Pancreas (tissue), 10 donors: ENCODE measurements at places on chromosomes 11 and 22.

DNA sequence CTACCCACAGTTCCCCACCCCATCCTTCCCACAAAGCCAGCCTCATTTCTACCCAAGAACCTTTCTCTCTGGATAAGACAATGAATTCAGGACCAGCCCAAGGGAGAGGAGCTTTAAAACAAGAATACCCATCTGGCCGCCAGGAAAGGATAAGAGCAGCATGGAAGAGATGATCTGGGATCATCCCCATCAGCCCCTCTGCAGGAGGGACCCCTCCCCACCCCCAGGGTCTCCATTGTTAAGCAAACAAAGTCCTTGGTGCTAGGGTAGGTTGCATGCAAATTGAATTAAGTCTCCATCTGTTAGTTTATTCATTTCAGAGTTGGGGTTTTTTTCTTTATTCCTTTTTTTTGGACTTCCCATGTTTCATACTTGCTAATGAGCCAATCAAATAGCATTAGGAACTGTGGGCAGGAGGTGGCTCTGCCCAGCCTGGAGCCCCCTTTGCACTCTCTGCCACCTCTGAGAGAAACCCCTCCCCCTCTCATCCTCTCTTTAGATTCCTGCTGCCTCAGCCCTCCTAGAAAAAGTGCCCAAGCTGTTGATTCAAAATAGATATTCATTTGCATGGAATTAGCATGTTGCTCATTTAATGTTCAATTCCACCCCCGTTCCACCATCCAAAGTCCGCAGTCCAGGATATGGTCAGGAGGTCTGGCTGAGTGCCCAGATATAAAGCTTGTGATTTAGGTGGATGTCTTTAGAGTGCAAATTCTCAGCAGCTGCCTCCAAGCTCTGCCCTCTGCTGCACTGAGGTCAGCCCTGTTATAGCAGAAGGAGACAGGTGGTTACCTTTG is 138.5 kb upstream of the NCAM1 start:
- DNase-seq = no peak

DNA sequence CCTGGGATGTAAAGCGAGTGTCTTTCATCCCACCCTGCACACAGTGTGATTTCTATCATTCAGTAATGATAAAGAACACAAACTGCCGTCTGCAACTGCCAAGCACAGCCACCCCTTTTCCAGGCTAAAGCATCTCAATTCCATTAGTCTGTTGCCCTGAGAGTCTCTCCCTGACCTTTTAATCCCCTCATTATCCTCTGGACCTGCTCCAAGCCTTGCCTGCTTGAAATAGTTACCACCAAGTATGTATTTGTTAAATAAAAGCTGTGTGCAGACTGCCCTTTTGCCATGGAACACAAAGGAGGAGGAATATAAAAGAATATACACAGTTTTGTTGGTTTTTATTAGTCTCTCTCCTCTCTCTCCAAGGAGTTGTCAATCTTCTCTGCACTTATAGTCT is 13.0 kb downstream of the GRAP2 start:
- no peak for DNase-seq

DNA sequence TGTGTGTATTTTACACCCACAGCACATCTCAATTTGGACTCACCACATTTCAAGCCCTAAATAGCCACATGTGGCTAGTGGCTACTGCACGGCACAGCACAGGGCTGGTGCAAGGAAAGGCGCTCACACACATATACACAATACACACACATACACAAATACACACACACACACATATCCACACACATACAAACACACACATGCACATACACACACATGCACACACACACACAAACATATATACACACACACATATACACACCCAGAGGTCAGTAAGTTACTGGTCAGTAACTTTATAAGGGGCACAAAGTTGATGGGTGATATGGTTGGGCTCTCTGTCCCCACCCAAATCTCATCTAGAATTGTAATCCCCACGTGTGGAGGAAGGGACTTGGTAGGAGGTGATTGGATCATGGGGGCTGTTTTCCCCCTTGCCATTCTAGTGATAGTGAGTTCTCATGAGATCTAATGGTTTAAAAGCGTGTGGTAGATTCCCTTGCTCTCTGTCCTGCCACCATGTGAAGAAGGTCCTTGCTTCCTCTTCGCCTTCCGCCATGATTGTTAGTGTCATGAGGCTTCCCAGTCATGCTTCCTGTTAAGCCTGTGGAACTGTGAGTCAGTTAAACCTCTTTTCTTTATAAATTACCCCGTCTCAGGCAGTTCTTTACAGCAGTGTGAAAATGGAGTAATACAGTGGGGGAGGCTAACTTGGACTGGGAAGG is 37.6 kb upstream of the DKK3 start:
- no peak for DNase-seq

DNA sequence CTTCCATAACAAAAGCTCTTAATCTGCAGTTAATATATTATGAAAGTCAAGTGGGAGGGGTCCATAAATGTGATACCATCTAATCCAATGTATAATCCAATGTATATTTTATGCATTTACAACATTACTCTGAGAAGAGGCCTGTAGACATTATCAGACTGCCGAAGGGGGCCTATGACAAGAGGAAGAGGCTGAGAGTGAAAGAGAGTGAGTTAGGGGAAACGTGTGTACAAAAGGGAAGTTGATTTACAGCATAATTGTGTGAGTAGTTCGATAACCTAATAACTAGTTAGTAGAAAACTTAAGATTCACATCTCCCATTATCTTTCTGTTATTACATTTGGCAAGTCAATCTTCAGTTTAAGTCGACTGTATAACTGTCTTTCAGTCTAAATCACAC is 86.6 kb downstream of the DDX10 start:
- DNase-seq = no peak

GRCh38 chr11:59611570-59612565 is 3.7 kb downstream of the OSBP start:
- no peak for DNase-seq

- DNase-seq = no peak
Observed at GRCh38 chr11:3081386-3081751, 24.1 kb upstream of the CARS1 start.

- DNase-seq = no peak
Observed at GRCh38 chr11:78499971-78500370, 74.7 kb downstream of the NARS2 start.

- DNase-seq = peak; percentile 38
Observed at GRCh38 chr22:36493690-36494110, 12.3 kb upstream of the TXN2 start.

GRCh38 chr11:72751116-72752087 is 806 bp downstream of the ARAP1 start:
- DNase-seq = no peak

- no peak for DNase-seq
Observed at GRCh38 chr11:7314811-7315604, 63.3 kb downstream of the SYT9 start.

DNA sequence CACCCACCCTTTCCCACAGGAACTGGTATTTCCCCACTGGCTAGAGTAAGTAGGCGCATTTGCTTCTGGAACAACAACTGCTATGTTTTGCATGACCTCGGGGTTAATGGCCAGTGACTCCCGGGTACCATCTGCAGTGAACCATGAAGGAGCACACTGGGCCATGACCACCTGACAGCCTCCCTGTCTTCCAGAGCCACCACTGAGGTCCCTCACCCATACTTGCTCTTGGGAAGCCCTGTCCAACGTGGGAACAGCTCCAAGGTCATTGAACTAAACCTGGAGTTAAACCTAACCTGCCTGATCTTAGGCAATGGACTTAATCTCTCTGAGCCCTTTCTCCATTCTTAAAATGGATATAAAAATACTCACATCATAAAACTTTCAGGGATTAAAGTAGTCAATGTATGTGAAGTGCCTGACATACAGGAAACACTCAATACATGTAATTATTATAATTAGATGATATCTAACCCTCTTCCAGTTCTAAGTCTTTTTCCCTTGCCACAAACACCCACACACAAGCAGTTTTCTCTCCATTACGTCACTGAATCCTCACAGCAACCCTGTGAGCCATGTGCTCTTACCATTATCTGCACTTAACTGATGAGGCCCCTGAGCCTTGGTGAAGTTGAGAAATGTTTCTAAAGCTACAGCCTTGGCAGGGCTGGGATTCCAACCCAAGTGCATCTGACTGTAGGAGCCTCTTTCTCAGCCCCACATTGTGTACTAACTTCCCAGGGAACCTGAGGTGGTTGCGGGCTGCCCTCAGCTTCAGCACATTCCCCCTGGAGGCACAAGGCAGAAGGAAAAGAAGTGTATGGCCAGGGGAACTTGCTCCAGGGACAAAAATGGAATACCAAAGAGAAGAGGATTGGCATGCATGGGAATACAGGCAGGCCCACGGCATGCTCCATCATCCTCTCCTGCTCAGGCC is 74.5 kb upstream of the NCAM1 start:
- no peak for DNase-seq

GRCh38 chr22:17397756-17398547 is 28.7 kb downstream of the CECR2 start:
- no peak for DNase-seq

DNA sequence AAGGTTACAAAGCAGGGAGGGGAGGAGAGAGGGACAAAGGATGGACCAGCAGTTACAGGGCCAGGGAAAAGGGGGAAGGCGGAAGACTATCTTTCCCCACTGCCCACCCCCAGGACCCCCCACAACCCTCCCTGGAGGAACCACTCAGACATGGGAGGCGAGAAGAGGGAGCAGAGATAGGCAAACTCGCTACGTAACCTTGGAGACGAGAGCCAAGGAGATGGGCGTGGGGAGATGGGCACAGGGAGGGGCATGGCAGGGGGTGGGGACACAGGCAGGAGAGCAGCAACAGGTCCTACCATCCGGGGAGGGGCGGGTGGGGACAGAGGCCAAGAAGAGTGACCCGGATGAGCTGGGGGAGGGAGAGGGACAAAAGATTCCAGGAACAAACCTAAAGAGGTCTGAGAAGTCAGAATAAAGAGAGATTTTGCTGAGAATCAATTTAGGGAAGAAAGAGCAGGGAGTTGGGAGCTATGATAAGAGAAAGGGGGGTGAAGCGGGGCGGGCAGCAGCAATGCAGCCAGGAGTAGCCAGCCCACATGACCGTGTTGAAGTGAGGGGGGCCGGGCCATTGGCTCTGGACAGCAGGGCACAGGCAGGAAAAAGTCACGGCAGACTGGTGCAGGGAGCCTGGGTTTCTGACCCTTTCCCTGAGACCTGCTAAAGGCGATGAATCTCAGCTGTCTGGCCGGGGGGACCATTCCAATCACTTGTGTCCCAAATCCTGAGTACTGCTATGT is 128.4 kb downstream of the BUD13 start:
- DNase-seq = no peak

DNA sequence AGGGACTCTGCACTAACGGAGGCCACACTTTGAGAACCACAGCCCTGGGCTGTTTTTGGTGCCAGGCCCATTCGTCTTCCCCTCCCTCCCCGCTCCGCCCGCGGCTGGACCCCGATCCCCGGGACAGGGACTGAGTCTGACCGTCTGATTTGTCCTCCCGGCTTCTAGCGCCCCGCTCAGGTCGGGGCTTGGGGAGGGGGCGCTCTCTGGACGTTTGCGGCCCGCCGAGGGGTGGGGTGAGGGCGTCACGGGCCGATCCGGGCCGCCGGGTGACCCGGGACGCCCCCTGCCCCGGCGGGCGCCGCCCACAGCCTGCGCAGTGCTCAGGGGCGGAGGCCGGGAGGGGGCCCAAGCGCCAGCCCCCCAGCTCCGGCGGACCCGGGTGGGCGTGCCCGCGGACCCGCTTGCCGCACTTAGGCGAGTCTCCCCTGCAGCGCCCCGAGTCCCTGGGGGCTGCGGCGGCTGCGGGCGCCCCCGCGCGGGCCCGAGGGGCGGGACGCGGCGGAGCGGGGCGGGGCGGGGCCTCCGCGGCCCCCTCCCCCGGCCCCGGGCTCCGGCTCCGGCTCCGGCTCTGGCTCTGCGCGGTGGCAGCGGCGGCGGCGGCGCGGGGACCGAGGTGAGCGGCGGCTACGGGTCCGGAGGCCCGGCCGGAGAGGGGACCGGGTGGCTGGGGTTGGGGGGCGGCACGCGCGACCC is 33.7 kb upstream of the PRR5 start:
- no peak for DNase-seq

- no peak for DNase-seq
Observed at GRCh38 chr11:41522899-41523672, 63.6 kb upstream of the LRRC4C start.

- no peak for DNase-seq
Observed at GRCh38 chr22:32410459-32410858, 1.6 kb downstream of the RTCB start.

DNA sequence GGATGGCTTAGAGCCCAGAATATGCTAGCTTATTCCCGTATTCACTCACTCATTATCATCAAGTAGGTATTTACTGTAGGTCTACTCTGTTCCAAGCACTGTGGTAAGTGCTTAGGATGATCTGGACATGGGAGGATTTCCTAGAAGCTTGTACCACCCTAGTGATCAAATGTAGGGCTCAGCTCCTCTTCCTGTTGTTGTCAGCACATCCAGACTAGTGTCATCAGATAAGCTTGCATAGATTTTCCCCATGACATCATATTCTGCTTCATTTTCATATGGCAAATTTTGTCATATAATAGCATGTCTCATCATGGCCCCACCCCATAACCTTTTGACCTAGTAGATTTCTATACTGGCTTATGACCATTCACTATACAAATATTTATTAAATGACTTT is 19.3 kb upstream of the NUCB2 start:
- no peak for DNase-seq

DNA sequence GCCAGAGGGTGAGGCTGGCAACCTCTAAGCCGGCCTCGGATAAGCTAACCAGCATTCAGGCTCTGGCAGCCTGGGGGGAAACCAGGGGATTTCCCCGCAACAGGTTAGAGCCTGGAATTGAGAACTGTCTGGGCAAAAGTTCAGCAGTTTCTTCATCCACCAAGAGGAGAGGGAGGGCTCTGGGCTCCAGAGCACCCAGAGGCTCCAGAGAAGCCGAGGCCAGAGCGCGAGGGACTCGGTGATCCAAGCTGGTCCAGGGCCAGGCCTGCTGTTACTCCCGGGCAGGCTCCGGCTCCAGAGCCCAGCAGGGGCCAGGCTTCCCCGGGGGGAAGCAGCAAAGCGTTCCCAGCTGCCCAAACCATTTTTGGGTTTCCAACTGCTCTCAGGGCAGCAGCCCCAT is 13.3 kb upstream of the SH3BP1 start:
- DNase-seq = no peak

DNA sequence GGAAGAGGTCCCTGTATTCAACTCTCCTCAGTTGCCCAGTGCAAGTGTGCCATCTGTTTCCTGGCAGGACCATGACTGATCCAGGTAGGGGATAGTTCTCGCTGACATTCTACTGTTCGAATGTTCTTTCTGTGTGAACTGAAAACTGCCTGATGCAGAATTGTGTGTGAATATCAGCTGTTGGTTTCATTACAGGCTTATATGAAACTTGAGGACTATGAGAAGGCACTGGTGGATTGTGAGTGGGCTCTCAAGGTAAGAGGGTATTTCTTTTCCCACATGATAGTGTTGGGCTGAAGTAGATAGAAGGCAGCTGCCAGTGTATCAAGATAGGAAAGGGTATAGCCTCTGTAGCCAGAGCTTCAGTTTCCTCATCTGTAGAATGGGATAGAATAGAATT is 15.3 kb downstream of the TTC12 start:
- no peak for DNase-seq
